Hematopoietic multipotent progenitor cell treated with erythropoietin and hydrocortisone succinate and interleukin-3 and kit ligand, for 8 days (in vitro differentiated cells): ENCODE measurements at places on chromosomes 7 and 10.

DNA sequence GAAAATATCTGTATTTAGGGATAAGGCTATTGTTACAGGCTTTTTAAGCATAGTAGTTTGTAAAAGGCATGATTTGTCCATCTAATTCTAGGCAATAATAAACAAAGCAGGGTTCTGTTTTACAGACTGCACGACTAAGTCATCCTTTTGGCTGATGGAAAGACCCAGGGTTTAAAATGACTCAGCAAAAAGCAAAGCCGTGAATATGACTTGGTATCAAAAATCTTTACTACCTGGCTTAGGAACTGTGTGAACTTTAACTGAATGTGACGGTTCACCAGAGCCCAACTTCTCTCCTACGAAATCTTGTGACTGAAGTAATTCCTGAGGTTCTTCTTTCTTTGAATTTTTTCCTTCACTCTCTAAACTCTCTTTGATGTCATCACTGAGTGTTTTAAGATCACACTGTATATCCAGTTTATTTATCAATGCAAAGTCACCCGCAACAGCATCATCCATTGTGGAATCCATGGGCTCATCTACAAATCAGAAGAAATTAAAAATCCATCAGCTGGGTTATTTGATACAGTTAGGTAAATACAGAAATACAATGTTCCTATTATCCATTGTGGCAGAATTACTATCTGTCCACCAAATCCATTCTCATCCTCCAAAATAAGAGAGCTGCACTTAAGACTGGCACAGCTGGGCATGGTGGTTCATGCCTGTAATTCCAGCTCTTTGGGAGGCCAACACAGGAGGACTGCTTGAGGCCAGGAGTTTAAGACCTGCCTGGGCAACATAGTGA lies 17.0 kb downstream of the ATE1 start:
- DNase-seq: no peak

GRCh38 chr10:61629576-61629975 lies 33.2 kb upstream of the CABCOCO1 start:
- no peak for DNase-seq

DNA sequence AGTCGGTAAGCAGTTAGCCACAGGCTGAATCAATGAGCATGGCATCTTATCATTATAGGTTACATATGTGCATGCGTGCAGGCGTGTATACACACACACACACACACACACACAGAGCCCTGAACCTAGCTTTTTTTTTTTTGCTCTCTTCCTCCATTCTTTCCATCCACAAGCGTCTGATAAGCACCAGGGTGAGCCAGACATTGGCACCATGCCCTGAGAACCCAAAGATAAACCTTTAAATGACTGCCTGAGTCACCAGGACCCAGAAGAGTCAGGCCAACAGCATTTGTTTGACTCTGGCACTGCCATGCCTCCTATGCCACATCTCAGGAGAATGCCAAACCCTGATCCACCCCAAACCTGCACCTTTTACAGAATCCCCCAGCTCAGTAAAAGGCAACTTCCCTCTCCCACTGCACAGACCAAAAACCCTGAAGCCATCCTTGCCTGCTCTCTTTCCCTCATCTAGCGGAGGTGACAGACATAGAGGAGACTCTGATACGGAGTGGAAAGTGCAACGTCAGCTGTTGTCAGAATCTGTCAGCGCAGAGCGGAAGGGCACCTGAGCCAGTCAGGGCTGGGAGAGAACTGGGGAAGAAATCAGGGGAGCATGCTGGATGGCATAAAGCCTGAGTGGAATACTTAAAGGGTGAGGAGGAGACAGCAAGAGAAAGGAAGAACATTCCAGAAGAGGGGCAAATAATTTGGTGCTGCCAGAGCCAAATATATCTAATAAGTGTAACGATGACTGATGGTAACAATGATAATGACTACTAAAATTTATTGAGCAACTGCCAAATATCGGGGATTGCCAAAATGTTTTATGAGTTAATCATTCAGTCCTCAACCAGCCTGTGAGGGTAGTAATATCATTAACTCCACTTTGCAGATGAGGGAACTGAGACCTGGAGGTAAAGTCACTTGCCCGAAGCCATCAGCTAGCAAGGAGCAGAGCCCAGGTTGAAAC lies 3.2 kb downstream of the PARP12 start:
- peak; percentile 99 for DNase-seq

DNA sequence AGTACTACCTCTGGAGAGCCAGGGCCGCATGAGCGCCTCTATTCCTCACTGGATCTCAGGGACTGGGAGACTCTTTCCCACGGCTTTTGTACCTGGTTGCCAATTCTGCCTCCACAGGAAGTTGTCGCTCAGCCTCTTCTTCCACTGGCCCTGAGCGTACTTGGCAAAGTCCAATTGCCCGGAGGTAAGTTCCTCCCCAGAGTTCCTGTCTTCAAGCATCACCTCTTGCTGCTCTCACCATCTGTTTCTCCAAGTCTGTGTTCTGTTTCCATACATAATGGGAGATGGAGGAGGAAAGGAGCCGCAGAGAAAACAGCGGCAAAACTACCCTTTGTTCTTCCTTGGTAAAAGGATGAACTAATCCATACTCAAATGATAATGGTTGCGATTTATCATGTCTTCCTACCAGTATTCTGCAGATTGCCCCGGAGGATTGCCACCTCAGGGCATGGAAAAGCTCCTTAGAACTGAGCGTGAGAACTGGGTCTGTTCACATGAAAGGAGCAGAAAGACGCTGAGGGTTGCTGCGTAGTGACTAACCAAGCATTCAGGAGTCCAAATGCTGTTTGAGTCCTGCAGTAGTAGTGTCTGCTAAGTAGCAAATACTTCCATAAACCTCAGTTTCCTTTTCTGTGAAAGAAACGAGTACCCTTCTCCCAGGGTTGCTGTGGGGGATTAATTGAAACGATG lies 170.2 kb upstream of the GLI3 start:
- DNase-seq: no peak

- no peak for DNase-seq
Measured at GRCh38 chr10:77546042-77546441, 91.6 kb downstream of the KCNMA1 start.

DNA sequence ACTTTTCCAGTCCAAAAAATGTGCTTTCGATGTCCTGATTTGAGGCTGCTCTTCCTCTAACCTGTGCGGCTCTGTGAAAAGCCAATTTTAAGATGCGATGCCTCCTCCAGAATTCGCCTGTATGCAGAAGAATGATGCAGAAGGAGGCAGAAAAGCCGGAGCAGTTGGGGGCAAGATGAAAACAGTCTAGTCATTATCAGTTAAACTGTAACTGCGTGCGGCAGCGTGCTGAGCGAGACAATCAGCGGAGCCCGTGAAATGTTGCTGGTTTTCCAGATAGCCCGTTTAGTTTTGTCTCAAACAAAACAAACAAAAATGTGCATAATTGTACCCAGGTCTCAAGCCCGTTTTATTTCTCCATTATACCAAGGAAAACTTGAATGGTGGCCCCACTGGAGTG lies 137.0 kb upstream of the FGFR2 start:
- no peak for DNase-seq

GRCh38 chr7:30347226-30348082 lies 63.1 kb downstream of the ZNRF2 start:
- no peak for DNase-seq

- peak; percentile 50 for DNase-seq
Measured at GRCh38 chr7:1136841-1137516, 23.0 kb downstream of the ZFAND2A start.

- no peak for DNase-seq
Measured at GRCh38 chr7:100169147-100169850, 882 bp upstream of the GAL3ST4 start.

DNA sequence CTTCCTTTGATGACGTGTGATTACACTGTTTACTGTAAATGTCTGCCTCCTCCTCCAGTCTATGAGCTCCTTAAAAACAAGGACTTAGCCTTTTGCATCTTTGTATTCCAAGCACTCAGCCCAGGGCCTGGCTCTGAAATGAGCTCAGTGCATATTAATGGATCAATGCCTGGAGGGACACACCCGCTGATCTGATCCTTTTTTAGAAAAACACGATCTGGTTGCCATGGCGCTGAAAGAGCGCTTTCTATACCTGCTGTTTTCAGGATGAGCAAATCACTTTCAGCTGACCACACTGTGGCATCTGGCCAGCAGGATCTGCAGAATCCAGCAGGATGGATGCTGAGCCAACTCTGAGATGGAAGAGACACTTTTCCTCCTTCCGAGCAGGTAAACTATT lies 37.8 kb upstream of the GARS1 start:
- no peak for DNase-seq

- no peak for DNase-seq
Measured at GRCh38 chr7:154892459-154892858, 110.5 kb downstream of the PAXIP1 start.

GRCh38 chr10:35608328-35608672 lies 3.2 kb downstream of the GJD4 start:
- DNase-seq: no peak

- peak; percentile 74 for DNase-seq
Measured at GRCh38 chr7:39951226-39952194, 1.5 kb downstream of the CDK13 start.

DNA sequence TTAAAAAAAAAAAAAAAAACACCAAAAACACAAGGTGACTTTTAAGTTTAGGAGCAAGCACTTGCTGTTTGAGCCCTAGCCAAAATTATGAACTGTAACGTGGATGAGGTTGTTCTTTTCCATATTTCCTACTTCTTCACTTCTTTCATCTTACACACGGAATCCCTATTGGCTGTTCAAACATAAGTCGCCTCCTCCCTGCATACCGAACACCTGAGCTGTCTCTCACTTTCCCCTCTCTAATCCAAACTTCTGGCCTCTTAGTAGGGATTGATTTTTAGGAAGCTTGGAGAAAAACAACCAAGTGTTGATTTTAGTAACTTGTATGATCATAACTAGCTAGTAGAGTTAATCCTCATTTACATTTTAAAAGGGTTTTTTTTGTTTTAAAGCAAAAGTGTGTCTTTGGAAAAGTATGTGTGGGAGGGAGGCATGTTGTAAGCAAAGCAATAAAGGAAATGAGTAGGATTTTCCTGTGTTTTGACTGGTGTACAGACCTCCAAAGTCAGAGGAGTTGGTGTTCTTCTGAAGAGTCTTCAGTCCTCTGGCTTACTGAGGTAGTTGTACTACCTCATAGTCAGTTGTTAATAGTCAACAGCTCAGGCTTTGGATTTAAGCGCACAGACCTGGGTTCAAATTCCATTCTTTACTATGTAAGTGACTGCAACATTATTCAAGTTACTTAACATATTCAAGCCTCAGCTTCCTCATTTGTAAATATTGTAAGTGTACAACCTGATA lies 39.3 kb downstream of the RABGEF1 start:
- DNase-seq: no peak

- DNase-seq: peak; percentile 91
Measured at GRCh38 chr10:69317175-69317604, 38.9 kb downstream of the HK1 start.

DNA sequence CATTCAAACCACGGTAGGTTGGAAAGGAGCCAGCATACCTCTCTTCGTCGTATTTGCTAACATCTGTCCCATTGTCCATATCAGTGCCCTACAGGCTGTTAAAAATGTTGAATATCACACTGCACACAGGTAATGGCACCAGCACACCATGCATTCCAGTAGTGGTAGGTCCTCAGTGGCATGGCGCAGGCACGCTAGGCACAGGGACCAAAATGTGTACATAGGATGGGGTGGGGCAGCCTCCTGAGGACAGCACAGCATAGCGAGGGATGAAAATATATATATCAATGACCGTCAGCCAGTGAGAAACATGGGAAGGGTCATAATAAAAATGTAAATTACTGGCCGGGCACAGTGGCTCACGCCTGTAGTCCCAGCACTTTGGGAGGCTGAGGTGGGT lies 99.9 kb upstream of the CTBP2 start:
- DNase-seq: no peak

- DNase-seq: no peak
Measured at GRCh38 chr7:116784647-116785046, 77.7 kb upstream of the CAPZA2 start.

DNA sequence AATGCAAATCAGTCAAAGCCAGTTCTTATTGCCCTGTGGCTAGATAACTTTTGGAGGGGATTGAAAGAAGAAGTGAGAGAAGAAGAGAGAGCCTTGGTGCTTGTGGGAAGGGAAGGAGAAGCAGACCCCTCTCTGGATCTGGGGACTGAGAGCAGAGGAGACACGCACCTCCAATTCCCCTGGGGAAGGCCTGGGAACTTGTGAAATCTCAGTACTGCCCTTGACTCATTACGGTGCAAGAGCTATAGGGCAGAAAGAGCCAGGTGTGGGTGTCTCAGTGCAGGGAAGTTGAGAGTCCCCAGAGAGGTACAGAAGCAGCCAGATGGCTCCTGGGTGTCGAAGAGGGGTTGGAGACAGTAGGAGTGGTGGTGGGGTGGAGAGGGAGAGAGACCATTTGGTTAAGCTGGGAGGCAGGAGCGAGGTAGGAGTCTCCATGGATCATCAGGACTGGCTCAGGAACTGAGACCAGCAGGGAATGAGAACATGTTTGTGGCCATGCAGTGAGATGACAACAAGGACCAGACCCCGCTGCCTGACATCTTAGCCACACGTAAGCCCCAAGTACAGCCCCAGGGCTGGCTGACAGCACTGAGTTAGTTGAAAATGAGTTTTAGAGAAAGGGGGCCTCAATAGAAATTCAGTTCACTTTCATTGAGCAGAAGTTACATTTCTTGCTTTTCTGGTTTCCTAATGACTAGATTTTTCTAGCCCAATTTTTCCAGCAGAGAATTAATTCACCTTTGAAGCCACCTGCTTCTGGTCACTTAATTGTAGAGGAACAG lies 238.2 kb downstream of the BUB3 start:
- no peak for DNase-seq
